Activated CD4-positive, CD25-positive, alpha-beta regulatory T cell (primary cell): ENCODE measurements at places on chromosomes 5 and 9.
A peak's percentile ranks its signal among the peaks of the same experiment; 100 is the strongest.

GRCh38 chr5:36537724-36538123, 68.7 kb upstream of the SLC1A3 start:
- no peak for DNase-seq

- no peak for DNase-seq
Observed at GRCh38 chr5:169945831-169946261, 34.4 kb downstream of the INSYN2B start.

GRCh38 chr9:1018121-1018520, 32.0 kb upstream of the DMRT2 start:
- DNase-seq = no peak

GRCh38 chr5:116612431-116612830, 37.8 kb upstream of the SEMA6A start:
- DNase-seq = no peak

GRCh38 chr5:55557123-55557522, 22.4 kb upstream of the PLPP1 start:
- no peak for DNase-seq

GRCh38 chr9:76962732-76963131, 56.7 kb upstream of the FOXB2 start:
- no peak for DNase-seq

GRCh38 chr5:149932445-149933350, 11.9 kb downstream of the PDE6A start:
- DNase-seq = no peak

GRCh38 chr5:155750101-155750500, 576.9 kb upstream of the SGCD start:
- DNase-seq = no peak

GRCh38 chr5:142063878-142064331, 44.7 kb upstream of the NDFIP1 start:
- DNase-seq = peak; percentile 12

DNA sequence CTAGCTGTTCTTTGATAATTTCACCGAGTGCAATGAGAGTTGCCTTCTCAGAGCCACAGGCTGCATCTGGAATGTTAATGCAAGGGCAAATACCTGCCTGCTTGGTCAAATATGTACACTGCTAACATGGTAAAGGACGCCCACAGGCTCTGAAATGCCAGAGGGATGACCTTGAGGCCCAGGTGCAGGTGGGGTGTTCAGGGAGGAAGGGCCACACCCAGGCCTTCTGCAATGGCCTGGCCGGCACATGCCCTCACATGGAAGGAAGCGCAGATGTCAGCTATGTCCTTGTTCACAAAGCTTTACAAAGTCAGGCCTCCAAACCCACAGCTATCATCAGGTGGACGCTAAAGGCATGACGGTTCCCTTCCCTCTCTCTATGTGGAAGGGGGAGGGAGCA, 48.6 kb downstream of the HRH2 start:
- no peak for DNase-seq

- DNase-seq = no peak
Observed at GRCh38 chr9:111000202-111000601, 38.1 kb downstream of the LPAR1 start.

DNA sequence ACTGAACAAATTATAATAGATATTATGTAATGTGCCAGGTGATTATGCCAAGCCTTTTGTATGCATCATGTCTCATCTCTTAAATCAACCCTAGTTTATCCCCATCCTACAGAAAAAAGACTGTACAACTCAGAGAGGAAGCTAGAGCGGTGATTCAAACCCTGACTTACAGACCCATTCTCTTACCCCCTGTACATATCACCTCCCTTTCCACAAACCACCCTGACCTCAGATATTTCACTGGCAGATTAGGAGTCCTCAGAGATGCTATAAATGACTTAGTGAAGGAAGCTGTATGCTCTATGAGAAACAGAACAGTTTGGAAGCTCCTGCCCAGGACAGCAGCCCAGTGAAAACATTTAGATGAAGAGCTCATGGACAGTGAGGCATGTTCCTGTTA, 79.1 kb upstream of the RARS1 start:
- DNase-seq = no peak

- no peak for DNase-seq
Observed at GRCh38 chr9:94773655-94774054, 47.2 kb downstream of the AOPEP start.

DNA sequence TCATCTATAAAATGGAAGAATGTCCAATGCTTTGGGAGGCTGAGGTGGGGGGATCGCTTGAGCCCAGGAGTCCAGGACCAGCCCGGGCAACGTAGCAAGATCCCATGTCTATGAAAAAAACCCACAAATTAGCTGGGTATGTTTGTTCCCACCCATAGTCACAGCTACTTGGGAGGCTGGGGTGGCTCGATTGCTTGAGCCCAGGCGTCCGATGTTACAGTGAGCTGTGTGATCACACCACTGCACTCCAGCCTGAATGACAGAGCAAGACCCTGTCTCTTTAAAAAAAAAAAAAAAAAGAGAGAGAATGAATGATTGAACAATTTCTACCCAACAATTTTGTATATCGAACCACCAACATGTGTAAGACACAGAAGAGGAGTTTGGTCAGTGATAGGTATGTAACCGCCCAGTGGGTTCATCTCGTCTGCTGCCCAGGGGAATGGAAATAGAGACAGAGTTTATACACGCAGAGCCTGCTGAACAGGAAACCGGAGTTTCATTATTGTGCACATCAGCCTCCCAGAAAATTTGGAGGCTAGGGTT, 26.2 kb upstream of the ERGIC1 start:
- DNase-seq = no peak

DNA sequence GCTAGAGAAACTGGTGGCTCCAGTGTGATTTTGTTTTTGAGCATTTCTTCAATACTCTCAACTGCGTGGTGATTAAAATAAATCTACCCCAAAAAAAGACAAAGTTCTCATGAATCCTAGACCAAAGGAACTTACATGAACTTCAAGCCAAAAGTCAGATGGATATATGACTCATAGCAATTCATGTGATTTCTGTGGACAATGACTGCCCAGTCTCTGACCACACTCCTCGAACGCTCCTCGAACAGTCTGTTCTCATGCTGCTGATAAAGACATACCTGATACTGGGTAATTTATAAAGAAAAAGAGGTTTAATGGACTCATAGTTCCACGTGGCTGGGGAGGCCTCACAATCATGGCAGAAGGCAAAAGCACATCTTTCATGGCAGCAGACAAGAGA, 46.4 kb upstream of the CEP78 start:
- DNase-seq = no peak

DNA sequence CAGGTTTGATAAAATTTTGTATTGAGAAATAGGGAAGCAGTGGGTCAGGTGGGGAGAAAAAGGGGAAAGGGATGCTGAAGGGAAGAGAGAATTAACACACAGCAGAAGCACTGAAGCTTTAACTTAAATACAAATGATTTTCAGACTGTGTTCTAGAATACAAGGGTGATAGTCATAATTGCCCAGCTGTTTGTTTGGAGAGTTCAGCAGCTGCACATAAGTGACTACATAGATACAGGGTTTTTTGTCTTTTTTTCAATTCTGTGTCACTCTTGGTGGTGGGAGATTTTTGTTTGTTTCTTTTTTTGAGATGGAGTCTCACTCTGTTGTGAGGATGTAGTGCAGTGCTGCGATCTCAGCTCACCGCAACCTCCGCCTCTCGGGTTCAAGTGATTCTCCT, 590.4 kb upstream of the SEMA6A start:
- no peak for DNase-seq

DNA sequence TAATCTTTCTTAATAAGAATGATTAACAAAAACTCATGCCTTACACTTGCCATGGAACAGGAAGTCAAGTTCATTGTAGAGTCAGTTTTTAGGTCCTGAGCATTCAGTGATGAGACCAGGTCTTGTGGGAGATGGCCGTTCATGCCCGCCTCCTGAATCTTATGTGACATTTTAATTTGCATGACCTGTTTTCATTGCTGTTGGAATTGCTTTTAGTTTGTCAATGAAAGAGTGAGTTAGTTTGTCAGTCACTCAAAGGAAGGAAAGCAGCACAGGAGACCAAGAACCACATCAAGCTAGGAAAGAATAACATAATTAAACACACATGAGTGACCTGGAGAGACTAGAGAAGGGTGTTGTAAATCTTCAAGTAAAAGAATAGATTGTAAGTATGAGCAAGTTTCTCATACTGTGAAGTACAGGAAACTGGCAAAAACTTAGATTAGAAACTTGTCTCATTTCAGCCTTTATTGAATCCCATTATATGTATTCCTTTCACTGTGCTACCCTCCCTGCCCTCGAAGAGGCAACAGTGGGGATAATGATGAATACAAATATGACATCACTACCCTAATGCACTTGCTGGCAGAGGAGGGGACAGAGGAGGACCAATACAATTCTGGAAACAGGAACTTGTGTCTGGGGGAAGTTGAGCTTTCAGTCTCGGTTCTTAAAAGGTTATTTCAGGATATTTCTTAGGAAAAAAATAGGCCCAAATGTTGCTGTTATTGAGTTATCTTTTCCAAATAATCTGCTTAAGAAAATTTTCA, 64.3 kb upstream of the C6 start:
- DNase-seq = no peak

DNA sequence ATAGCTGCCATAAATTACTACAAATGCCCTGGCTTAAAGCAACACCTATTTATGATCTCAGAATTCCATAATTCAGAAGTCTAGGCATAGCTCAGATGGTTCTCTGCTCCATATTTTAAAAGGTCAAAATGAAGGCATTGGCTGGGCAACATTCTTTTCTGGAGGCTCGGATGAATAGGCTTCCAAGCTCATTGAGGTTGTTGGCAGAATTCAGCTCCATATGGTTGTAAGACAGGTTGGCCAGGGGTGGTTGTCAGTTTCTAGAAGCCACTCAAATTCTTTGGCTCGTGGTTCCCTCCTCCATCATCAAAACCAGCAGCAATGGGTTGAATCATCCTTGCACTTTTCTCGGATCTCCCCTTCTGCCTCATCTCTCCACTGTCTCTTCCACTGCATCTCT, 49.4 kb downstream of the TGFBR1 start:
- DNase-seq = no peak

DNA sequence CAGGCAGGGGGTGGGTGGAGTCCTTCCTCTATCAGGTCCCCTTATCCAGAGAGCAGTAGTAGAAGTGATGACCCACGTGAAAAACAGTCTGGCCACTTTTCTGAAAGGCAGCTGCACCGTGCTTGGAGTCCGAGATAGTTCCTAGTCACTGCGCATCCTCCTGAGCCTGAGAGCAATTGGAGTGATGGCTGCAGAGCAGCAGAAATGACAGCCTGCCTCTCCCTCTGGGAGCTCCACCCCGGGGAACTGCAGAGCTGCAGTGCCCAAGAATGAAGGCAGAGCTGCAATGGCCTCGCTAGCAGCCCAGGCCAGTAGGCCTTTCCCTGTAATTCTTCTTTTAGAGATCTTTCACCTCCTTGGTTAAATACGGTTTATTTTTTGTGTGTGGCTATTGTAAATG, 82.6 kb downstream of the CETN3 start:
- no peak for DNase-seq

GRCh38 chr5:23631302-23632045, 124.1 kb downstream of the PRDM9 start:
- no peak for DNase-seq

GRCh38 chr5:172403189-172403796, 51.0 kb downstream of the SH3PXD2B start:
- no peak for DNase-seq

- no peak for DNase-seq
Observed at GRCh38 chr9:104138243-104138868, 44.2 kb downstream of the SMC2 start.

- DNase-seq = no peak
Observed at GRCh38 chr9:89218040-89218928, 39.7 kb upstream of the SHC3 start.

DNA sequence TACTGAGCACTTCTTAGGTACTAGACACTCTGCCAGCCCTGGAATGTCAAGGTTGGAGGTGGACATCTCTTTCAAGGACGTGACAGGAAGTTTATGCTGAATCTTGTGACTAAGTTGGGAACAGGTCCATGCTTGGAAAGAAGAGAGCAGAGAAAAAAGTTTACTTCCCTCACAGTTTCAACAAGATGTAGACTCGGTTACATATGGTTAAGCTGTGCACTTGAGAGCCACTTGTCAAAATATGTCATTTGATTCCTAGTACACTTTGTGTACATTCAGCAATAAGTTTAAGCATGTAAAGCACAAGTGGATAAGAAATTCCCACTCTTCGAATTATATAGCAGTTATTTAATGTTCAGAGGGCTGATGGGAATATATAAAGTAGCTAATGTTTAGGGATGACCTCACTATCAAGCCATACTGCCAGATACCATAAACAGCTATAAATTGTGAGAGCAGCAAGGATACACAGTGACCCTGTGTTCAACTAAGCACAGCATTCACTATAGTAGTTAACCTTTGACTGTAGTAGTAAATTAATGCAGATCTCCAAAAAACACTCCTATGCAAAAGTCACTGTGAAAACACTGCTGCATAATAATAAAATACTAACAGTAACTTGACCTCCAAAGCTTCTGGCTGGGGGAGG, 1944.6 kb upstream of the WWC1 start:
- no peak for DNase-seq
